ENCODE measurements at places on chromosomes 3 and 15.

DNA sequence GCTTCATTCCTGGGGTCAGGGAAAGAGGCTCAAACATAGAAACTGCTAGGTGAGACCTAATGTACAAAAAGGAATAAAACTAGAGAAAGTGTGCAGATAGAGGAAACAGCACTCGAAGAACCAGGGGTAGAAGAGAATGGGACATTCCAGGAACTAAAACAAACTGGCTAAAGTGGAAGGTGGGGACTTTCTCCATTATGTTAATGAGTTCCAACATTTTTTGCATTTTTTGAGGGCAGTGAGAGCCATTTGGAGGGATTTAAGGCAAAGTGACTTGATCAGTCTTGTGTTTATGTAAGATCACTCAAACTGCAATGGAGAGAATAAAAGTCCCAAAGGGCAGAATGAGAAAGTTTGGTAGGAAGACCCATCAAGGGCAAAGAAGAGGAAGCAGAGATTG is 20.6 kb upstream of the SLC4A7 start:
- no peak for DNase-seq

DNA sequence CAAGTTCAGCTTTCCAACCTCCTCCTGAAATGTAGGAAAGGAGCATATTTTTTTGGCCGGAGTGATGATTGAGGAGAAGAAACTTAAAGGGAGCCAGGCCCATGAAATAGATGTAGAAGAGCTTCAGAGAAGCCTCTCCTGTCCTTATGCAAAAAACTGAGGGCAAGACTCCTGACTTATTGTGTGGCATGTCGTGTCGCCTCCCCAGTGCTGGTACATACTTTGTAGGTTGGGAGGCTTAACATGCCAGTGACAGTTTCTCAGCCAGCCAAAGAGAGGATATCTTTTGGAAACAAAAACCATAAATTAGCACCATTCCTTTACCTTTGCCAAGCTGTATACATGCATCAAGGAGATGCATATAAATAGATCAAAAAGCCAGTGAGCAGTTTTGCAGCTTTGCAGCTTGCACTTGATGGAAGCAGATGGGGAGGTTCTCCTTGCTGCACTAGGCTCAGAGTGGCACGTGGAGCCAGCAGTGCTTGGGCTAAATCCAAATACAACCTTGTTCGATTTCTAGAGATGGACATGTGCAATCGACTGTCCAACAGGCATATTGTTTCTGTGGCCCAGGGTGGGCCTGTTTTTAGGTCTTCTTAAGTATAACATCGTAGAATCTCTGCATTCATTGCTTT is 10.2 kb downstream of the SLCO3A1 start:
- no peak for DNase-seq

DNA sequence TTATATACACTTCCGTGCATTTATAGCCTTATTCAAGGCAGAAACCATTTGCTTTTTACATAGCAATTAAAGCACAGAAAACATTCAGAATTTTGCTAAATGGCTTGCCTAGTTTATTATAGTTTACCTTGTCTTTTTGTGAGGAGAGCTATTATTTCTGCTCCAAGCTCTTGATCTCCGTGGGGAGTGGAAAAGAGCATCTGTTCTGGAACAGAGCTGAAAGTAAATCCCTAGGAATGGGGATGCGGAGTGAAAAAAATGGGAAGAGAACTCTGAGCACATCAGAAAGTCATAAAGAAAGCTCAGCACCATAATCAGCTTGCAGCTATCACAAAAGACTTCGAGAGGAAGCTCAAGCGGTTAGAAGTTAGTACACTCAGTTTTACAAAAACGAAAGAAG is 1006.7 kb downstream of the ROBO2 start:
- DNase-seq = no peak

GRCh38 chr15:78182821-78183220 is 33.7 kb downstream of the IDH3A start:
- no peak for DNase-seq

- DNase-seq = no peak
Measured at GRCh38 chr3:89565098-89565497, 457.7 kb downstream of the EPHA3 start.

DNA sequence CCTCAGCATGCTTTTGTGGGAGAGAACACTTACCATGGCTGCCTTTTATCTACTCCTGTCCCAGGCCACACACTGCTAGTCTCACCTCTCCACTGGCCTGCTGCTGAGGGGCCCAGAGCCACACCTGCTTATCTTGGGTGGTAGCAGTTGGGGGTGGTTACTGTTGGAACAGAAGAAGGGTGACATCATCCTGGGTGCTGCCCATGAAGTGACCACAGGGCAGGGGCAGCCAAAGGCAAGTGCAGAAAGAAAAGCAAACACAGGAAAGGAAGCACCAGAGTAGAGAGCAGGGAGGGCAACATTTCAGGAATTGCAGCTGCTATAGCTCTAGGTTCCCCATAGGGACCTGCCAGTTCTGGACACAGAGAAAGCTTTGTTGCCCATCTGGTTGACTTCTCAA is 345.2 kb downstream of the VPS13C start:
- no peak for DNase-seq

DNA sequence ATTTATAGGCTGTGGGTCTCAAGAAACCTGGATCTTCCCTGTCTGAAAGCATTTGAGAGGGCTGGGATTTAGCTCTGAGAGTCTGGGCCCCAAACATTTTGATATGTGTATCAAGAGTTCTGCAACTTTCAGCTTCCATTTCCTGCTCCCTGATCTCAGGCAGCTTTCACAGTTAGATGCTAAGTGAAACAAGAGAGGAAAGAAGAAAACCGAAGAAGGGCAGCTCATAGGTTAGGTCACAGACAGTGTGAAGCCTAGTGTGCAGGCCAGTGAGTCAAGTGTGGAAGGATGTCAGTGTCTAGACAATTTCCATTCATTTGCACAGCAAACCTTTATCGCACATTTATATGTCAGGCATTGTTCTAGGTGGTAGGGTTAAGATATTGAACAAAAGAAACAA is 173.6 kb upstream of the PROK2 start:
- no peak for DNase-seq

- DNase-seq = no peak
Measured at GRCh38 chr3:56467108-56467507, 1.2 kb downstream of the ERC2 start.

GRCh38 chr3:71893702-71894479 is 108.9 kb upstream of the PROK2 start:
- DNase-seq = no peak

- DNase-seq = no peak
Measured at GRCh38 chr15:44265757-44266156, 22.8 kb upstream of the GOLM2 start.

- no peak for DNase-seq
Measured at GRCh38 chr15:41688671-41689070, 28.5 kb downstream of the MGA start.

DNA sequence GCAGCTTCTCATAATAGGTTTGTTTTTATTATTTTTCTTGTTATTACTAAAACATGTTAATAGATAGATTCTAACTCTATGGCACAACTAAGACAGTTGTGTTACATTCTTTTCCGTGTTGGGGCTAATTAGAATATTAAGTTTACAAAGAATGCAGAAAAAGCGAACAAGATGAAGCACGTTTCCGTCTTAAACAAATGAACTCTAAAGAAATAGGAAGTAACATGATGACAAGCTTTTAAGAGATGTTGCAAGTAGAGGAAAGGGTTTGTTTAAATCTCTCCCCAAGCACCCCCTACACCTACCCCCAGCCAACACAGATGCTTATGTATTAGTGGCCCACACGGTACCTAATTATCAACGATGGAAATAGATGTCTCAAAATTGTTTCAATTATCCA is 207.1 kb downstream of the TP63 start:
- DNase-seq = no peak

- no peak for DNase-seq
Measured at GRCh38 chr3:123605789-123606234, 21.0 kb upstream of the HACD2 start.

- DNase-seq = no peak
Measured at GRCh38 chr3:101902041-101902440, 52.7 kb downstream of the NFKBIZ start.

GRCh38 chr3:47685037-47685436 is 96.7 kb downstream of the SMARCC1 start:
- no peak for DNase-seq

- DNase-seq = no peak
Measured at GRCh38 chr3:34842706-34843480, 796.4 kb upstream of the ARPP21 start.

DNA sequence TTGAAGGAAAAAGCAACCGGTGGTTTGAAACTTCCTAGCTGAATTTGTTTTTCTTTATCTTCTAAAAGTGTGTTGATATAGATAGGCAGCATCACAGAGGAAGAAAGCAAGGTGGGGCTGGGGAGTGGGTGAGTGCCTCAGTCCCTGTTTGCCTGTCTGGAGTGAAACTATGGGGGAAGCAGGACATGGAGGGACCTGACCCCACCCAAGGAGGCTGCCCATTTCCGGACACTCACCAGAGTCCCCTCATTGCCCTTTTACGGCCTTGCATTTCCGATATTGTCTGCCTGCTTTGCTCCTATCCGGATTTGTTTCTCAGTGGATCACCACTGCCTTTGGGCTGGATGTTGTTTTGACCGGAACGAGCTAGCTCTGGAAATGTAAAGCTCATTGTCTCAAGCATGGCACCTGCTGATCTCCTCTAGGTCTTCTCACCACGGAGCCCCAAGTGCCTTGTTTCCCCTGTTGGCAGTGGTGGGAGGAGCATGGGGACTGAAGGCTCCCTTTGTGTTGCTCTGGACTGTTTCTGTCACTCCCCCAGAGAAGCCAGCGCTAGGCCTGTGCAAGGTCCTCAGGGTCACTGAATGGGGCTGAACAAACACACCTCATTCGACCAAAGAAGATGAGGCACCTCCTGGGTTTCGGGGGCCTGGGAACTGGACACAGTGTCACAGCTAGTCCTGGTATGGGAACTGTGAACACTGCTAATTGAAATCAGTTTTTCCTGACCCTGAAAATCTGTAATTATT is 7.0 kb downstream of the CLDN11 start:
- DNase-seq = no peak

- no peak for DNase-seq
Measured at GRCh38 chr15:86183596-86184491, 104.2 kb downstream of the AGBL1 start.

GRCh38 chr15:81235276-81236123 is 38.8 kb downstream of the IL16 start:
- DNase-seq = no peak

DNA sequence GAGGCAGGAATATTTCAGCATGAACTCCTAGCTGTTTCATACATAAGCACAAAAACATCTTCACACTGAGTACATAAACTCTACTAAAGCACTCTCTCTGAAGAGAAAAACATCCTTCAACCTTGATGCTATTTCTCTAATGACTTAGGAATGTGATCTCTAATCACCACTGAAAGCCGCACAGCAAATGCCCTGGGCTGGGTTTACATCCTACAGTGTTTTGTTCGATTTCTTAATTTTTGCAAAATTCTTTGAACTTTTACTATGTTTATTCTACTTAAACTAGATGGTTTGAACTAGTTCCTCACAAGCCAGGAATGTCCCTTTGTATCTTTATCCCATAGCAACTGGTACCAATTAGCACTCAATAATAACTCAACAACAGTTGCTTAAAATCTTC is 130.9 kb upstream of the ABI3BP start:
- DNase-seq = no peak

GRCh38 chr3:72086042-72086742 is 301.2 kb upstream of the PROK2 start:
- DNase-seq = no peak

GRCh38 chr15:62953021-62953420 is 89.5 kb upstream of the TPM1 start:
- DNase-seq = no peak
